GM12892 (cell line): ENCODE measurements at places on chromosomes 2 and 18.

- no peak for DNase-seq
These were observed 500.2 kb downstream of the EIPR1 start for GRCh38 chr2:2877427-2877826.

DNA sequence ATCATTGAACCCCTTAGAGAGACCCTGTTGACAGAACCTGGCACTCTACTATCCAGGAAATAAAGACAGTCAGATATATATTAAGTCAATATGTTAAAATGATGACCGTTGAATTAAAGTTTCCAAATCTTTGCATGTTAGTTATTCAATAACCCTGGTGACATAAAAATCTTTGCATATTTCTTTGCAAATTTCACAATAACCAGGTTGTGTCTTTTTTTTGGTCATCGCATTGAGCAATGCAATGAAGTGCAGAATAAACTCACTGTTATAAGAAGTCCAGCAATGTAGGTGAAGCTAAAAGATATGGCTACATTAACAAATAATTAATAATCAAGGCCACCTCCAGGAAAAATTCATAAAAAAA, 596.9 kb downstream of the NYAP2 start:
- no peak for DNase-seq

GRCh38 chr2:105643405-105644173, 101.1 kb upstream of the NCK2 start:
- no peak for DNase-seq

DNA sequence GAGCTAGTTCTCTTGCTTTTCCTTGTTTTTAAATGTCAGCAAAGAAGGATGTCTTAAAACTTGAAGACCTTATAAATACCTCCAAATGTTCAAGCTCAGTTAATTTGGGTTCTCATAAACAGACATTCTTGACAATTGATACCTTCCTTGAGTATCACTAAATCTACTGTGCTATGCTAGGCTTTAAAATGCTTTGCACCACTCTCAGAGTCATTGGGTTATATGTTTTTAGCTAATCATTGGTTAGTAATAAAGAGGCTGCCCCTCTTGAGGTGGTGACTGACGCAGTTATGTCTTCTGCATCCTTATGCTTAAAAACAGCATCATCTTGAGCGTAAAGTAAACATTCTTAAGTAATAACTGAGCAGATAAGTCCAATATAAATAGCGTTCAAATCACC, 276.0 kb downstream of the AGPS start:
- no peak for DNase-seq

- DNase-seq: no peak
These were observed 23.7 kb downstream of the METTL8 start for GRCh38 chr2:171410101-171410500.

DNA sequence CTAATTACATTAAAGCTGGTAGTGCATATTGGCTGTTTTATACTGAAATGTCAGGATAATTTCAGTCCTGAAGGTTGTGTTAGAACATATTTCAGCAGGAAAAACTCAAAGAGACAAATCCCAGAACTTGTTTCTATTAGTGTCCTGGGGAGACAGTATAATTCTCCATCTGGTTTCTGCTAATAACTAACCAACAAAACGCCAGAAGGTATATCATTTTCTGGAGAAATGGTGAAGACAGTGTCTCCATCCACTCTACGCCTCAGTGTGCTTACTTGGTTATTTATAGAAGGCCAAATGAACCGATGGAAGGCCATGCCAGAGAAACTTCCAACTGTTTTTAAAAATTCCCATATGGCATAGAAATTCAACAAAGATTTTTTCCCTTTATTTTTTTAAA, 41.6 kb downstream of the GCA start:
- DNase-seq: no peak

DNA sequence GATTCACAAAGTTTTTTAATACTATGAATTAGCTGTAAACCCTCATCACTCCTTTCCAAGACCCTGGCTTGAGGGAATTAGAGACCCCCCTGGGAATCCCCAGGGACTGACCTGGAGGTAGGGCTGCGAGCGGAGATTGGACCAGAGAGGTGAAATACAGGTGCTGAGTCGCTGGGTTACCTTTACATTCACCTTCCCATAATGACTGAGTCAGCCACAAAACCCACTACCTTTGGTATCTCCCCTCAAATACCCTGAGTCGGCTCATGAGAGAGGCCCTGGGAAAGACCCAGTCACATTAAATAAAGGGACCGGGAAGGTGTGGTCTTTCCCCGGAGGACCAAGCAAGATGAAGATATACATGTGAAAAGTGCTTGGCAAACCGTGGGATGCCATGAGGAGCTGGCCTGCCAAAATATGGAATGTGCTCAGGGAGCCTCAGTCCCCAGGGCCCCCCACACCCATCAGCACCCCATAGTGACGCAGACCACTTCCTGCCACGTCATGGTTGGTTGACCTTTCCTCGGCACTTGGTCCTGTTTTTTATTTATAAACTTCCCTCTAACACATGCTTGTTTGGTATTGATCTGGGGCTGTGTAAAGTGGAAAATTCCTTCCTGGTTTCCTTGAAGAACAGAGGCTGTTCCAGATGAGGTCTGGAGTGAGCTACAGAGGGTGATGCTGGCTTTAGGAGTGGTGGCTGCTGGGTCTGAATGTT, 51.4 kb downstream of the IL1RL2 start:
- DNase-seq: no peak

DNA sequence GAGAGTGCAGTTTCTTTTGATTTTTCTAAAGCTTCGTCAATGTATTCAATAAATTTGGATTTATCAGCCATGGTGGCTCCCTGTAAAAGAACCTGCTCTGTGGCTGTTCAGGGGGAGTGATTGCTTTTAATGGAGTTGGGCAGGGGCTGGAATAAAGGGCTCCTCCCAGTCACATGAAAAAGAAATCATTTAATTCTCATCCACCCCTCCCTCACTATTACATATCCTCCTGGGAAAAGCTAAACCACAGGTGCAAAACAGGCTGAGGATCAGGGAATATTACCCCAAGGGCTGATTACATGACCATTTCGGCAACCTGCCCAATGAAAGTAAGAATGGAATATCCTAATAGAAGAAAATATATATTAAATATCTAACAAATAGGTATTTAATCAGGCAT, at the start of gene SULT6B1:
Gene SULT6B1, minus strand, starts transcription at position 101 of the 400 bp plus-strand sequence. Its CDS starts 30 bp downstream, at position 71.
- no peak for DNase-seq

DNA sequence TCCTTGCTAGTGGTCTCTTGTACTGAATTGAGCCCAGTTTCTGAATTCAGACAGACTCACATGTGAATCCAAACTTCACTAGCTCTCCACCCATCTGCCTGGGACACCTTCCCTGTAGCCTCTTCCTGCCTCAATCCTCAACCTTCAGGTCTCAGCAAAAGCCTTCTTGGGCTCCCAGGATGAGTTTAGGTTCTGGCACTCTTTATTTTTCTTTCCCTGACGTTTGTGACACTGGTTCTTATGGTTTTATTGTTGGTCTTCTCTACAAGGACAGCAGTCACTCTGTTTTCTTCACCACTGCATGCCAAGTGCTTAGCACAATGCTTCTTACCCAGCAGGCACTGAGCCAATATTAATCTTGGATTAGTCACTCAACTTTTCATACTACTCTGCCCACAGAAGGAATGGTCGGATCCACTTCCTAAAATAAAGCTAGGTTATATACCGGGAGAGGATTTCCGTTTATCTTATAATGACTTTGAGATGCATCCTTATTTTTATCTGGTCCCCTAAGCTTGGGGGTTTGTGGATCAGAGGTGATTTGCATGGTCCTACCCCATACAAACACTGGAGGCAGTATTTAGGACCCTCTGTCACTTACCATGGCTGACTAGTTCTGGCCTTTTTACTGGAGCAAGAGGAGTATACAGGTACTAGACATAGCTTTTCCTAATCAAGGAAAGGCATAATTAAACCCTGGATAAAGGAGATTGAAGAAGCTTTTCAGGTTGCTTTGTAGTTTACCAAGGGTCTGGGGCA, 186.3 kb downstream of the MYCN start:
- no peak for DNase-seq

- DNase-seq: no peak
These were observed 3.6 kb downstream of the LRRTM1 start for GRCh38 chr2:80300954-80301353.

DNA sequence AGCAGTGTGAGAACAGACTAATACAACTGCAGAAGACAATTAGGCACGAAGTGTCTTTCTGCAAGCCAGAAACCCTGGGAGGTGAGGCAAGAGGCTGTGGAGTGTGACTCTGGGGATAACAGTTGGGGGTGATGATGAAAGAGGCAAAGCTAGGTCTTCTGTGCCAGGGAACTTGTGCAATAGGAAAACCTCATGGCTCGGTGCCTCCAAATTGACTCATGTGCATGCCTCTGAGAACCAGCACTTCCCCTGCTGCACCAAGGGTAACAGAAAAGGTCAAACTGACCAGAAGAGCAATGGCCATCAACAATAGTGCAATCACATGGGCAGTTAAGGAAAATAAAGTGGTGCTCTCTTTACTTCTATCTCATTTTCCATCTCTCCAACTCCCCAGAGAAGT, 136.4 kb downstream of the SCG2 start:
- no peak for DNase-seq

DNA sequence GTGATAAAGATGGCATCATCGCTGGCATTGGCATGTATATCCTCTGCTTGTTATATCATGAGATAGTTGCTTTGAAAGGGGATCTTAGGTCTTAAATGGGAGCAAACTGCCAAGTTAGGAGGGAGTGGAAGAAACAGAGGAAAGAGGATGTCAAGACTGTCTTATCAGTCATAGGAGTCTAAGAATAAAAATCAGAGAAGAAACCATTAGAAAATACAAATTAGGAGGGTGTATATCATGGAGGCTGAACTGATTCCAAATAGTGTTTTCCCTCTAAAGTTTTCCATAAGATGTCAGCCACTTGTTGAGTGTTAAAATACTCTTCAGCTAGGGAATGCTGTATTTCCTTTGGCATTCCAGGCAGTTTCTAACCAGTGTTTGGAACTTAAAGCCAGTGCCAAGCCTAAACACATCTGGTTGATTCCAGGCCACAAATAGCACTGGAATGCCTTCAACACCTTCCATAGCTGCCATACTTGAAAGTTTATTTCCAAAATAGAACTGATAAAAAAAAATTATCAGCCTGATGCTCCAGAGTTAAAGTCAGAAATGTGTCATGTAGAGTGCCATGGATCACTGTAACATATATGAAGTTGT, 129.4 kb downstream of the ZEB2 start:
- no peak for DNase-seq

DNA sequence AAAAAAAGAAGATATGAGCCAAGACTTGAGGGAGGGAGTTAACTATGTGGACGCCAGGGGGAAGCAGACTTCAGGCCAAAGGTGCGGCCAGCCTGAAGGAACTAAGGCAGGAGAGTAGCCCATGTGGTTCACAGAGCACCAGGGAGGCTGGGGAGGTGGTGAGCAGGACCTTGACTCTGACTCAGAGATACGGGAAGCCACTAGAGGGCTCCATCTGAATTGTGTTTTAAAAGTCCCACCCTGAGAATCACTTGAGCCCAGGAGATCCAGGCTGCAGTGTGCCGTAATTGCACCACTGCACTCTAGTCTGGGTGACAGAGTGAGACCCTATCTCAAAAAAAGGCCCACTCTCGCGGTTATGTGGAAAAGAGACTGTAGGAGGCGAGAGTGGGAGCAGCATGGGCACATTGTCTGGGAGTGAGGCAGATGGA, 12.3 kb downstream of the CEP192 start:
- no peak for DNase-seq

DNA sequence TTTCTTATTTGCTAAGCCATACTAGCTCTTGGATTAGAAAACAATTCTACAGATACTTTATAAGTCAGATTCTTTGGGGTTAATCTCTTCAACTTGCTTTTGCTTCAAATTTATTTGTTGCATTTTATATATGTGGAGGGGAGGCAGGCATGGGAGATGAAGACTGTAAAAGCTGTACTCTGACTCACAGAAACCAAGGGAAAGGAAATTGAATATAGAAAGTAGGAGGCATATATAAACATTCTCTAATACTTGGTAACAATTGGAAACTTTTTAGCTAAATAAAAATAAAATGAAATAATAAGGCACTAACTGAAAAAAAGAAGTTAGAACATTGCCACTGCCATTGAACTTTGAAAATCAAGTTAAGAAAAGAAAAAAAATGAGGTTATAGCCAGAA, 21.3 kb downstream of the PLA2R1 start:
- DNase-seq: no peak

DNA sequence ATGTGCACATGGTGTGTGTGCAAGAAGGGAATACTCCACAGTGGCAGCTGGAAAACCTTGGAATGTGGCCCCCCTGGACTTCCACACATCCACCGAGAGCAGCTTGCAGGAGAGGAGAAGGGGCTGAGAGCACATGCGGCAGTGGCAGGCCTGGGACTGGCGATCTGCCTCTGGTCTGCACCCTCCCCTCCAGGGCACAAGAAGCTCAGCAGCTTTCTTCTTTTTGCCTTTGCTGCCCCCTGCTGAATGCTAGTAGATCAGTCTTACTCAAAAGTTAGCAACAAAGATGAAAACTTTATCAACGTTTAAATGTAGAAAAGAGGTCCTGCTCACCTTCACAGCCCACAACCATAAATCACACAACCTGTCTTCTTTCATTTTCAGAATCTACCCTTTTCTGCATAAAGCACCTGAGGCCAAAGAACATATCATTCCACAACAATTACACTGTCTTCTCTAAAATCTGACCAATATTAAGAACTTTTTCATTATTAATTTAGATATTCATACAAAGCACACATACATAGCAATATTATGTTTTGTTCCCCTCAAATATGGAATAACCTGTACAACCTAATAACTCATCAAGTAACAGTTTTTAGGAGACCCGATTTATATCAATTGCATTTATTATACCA, 34.6 kb downstream of the TGFBRAP1 start:
- no peak for DNase-seq

- no peak for DNase-seq
These were observed 138.8 kb downstream of the ATAD2B start for GRCh38 chr2:23788100-23788499.

DNA sequence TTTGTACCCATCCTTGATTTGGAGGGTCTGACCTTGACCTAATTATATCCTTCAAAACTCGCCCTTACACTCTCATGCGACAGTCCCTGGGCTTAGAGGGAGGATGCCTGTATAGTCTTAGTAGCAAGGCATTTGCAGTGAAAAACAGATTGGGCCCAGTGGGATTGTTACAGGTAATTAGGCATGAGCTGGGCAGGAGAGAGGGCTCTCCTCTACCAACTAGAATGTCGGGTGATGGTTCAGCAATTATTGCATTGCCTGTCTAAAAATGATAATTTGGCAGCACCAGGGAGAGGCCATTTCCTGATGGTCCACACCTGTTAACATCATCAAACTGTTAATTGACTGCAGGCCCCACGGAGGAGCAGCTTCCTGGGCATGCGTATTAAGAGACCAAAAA, 32.4 kb downstream of the COMMD1 start:
- DNase-seq: no peak

DNA sequence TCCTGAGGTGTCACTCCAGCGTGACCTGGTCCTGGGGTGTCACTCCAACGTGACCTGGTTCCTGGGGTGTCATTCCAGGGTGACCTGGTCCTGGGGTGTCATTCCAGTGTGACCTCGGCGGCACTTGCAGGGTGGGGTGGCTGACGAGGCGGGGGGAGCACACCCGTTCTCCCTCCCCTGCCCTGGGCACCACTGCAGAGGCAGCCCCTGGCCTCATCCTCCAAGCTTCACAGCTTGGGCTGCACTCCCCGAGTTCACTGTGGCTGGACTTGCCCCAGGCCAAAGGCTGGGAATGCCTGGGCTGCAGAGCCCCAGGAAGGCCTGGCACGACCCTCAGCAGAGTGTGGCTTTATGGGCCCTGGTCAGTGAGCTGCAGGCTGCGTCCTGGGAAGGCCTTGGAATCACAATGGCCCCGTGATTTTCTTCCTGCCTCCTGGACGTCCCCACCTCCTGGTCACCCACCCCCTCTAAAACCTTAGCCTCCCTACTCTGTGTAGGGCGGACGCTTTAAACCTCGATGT, 88.3 kb downstream of the NFATC1 start:
- DNase-seq: no peak

GRCh38 chr2:214410918-214411554, at the start of gene VWC2L:
Gene VWC2L (plus strand): TSS chr2:214411054. CDS start chr2:214414194, 3,140 bp downstream.
- no peak for DNase-seq
